ENCODE measurements at places on chromosomes 7 and 10.

- DNase-seq = no peak
Measured at GRCh38 chr10:126929391-126929790, 24.2 kb downstream of the DOCK1 start.

DNA sequence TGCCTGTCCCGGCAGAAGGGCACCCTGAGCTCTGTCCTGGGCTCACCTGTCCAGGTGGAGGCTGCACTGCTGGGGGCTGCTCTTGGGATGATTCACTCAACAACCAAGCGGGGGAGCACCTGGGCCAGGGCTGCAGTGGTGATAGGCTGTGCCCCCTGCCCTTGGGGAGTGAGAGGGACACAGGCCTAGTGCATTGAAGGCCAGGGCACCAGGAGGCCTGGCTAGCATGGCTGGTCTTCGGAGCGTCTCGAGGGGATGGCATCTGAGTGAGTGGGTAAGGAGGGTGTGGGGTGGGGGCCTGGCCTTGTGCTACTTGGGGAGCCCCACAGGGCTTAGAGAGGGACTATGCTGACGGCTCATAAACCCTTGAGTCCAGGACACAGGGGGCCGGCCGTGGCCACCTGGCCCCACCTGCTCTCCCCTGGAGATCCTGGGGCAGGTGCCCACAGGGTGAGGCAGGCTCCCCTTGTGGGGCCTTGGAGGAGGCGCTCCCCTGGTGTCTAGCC lies 3.1 kb downstream of the PWWP2B start:
- no peak for DNase-seq

DNA sequence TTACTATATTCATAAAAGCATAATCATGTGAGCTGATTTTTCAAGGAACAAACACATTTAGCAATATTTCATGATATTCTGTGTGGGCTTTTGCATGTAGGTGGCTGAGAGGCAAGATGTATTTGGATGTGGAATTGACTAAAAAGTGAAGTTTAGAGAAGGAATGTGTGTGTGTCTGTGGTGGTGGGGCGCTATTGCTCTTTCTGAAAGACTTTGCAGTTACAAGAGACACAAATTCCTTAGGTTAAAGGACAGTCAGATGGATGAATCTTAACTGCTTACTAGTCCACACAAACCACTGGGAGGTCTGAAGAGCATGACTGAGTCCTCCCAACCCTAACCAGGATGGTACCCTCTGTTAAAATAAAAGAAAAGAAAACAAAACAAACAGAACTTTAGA lies 200.1 kb downstream of the SDHAF3 start:
- DNase-seq = no peak

DNA sequence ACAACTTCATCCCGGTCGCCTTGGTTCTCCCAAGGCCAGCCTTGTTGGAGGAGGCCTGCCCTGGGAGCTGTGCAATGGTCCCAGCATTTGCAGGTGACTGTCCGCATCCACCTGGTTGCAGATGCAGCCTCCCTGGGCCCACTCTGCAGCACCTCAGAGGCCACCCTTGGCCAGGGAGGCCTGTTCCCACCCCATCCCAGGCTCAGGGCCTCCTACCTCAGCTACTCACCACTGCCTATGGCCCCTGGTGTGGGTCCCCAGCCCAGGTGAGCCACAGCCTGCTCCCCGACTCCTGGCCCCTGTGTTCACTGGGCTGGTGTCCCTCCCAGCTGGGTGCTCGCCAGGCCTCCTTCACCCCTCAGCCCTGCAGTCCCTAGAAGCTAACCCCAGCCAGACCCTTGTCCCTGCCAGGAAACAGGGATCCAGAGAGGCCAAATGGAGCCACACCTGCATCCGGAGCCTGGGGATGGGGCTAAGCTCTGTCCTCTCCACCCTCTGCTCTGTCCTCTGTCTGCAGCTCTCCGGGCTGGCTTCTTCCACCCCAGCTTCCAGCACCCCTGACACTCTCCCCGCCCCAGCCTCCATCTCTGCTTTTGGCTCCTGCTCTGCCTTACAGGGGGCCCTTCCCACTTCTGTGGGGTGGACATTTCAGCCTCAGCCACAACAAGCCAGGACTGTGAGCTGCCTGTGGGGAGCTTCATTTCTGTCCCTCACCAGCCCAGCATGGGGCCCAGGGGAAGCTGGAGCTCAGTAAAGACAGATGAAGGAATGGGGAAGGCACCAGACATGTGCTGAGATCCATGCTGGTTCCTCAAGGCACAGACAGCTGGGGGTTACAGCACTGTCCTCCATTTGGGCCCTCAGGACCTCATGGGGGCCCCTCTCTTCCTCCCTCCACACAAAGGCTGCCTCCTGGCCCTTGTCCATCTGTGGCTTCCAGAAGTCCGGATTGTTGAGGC lies 35.6 kb upstream of the ANTXRL start:
- DNase-seq = no peak

- DNase-seq = no peak
Measured at GRCh38 chr10:49552277-49552676, 13.4 kb upstream of the ERCC6 start.

DNA sequence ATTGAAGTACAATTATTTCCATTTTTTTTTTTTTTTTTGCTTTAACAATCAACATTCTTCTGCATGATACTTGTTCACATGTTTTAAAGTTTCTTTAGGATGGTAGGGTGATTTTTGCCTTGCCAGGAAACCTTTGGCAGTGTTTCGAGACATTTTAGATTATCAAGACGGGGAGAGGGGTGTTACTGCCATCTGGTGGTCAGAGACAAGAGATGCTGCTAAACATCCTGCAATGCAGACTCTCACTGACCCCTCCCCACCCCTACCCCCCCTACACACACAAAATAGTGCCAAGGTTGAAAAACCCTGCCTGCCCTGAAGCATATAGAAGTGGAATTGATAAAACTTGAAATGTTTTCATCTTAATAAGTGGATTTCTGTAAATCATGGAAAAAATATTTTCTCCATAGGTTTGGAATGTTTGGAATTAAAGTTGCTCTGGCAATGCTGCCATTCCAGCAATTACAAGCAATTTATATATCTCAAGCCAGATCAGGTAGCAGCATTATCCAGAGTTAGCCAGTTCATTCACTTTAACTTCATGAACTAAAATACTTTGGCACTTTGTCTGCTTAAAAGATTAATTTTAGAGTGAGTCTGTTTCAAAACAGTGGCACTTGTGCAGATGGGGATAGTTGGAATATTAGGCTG lies 62.1 kb downstream of the SDHAF3 start:
- DNase-seq = no peak

- DNase-seq = no peak
Measured at GRCh38 chr10:1548146-1548545, 189.2 kb downstream of the ADARB2 start.

DNA sequence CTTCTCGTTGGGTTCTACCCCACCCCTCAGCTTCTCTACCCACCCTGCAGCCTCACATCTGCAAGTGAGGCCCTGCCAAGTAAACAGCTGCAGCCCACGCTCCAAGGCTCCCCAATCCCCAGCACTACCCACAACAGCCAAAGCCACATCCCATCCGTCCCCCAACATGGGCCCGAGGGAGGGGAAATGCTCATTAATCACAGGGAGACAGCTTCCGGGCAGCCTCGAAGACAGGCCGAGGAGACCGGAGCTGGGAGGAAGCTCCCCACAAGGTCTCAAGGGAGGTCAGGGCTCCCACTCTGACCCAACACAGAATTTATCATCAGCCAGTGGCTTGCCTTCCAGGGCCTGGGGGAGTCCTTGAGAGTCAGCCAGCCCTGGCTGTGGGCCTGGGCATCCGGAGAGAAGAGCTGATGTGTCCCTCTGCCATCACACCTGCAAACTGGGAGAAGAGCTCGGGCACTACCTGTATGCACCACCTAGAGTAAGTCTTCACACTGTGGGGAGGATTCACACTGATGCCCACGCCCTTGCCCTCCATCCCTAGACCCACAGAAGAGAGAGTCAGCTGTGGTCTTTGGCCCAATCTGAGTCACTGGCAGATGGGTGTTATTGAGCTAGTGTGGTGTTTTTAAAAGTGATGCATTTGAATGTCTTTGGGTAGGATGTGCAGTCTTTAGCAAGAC lies 115.5 kb upstream of the ZMIZ1 start:
- DNase-seq = no peak

DNA sequence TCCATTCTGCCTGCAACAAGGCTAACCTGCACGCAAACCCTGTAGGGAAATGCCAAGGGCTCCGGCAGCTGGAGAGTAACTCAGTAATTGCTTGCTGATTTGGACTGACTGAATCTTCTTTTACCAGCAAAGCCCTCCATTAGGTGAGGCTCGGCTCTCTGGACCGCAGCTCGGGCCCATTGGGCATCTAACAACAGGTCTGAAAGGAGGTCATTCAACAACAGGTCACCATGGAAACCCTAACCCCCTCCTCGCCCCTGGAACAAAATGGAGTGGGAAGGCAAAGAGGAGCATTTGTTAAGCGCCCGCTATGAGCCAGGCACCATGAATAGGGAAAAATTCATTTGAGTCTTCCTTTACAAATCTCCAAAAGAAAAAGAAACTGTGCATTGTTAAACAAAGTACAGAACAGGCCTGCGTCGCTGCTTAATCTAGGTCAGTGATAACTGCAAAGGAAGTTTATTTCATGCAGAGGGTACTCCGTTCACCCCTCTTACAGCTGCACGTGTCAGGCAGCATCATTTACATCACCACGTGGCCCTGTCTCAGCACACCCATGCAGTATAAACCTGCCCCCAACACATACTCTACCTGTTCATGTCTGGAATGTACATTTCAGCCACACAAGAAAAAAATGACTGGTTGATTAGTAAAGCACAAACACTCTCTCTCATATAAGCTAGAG lies 248.8 kb upstream of the NEBL start:
- DNase-seq = no peak

DNA sequence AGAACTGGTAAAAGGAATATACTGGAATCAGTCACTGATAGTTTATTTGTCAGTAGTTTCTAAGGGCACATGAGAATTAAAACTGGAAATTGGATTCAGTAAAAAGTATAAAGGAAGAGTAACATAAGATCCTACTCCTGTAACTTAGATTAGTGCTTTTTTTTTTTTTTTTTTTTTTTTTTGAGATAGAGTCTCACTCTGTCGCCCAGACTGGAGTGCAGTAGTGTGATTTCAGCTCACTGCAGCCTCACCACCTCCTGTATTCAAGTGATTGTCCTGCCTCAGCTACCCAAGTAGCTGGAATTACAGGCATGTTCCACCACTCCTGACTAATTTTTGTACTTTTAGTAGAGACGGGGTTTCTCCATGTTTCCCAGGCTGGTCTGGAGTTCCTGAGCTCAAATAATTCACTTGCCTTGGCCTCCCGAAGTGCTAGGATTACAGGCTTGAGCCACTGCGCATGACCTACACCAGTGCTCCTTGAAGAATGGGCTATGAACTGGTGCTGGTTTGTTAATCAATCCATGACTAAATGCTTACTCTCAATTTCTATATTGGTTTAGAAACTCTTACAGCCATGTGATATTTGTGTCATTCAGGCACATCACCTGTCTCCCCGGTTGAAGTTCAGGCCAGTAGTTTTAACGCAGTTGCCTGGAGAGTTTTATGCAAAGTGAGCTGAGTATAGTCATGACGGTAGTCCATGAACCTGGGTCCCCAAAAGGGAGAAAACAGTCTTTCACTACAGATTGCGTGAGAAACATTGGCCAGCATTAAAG lies 65.0 kb downstream of the ZEB1 start:
- no peak for DNase-seq

GRCh38 chr7:75072981-75073283 lies 670 bp downstream of the RCC1L start:
- no peak for DNase-seq

DNA sequence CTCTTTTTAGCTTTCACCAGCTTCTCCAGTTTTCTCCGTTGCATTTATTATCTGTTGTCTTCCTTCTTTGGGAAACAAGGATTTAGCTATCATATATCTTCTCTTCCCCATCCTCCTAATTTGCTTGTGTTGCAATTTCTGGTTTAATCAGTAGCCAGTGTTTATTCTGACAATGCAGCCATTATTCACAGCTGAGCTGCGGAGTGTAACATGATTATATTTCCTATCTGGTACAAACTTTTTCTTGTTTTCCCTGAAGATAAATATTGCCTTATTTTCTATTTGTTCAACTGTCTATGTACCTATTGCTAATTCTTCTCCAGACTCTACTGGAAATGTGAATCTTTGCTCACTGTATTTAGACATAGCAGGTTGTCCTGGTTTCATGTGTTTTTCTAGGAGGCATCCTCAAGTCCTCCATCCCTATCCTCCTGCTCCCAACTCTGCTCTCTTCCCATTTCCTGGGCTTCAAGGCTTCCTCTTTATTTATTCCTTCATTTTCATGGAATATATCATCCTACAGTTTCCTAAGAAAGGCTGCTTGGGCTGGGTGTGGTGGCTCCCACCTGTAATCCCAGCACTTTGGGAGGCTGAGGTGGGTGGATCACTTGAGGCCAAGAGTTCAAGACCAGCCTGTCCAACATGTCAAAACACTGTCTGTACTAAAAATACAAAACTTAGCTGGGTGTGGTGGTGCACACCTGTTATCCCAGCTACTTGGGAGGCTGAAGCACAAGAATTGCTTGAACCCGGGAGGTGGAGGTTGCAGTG lies 72.4 kb upstream of the KDM7A start:
- no peak for DNase-seq

GRCh38 chr7:120091807-120092206 lies 181.2 kb upstream of the KCND2 start:
- DNase-seq = no peak

DNA sequence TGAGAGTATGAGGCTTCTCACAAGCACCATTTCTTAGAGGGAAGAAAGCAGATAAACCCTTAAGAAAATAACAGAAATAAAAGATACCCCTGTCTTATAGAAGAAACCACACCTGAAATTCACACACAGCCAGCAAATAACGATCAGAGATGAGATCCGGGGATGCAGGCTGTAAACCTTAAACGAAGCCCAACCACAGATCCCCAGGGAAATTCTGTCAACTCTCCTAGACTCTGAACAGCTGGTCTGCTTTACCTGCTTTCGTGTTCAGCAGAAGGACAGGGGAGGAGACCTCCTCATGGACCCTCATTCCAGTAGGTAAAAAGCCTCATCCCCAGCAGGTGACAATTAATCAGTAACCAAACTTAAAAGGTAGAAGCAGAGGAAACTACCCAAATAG lies 45.0 kb downstream of the VOPP1 start:
- no peak for DNase-seq

DNA sequence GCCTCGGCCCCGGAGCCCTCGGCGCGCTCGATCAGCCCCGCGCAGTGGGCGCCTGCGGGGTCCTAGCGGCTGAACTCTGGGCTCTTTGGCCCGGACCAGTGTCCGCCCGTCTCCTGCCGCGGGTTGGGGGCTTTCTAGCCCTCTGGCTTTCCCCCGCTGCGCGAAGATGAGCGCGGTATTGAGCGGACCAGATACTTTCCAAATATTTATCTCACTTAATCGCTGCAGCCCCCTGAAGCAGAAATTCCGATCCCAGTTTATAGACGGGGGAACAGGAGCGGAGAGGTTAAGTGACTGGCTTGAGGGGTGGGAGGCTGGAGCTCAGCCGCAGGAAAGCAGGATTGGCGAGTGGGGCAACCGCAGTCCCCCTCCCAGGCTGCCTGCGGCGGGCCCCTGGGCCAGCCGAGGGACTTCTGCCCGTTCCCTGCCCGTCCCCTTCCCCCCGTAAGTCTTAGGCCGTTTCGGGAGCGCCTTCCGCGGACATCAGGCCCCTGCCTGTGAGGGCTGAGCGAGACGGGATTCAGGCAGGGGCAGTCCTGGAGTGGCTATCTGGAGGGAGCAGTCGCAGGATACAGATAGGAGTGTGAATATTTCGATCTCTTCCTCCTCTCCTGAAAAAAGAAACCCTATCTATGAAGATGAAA lies 565 bp downstream of the STRIP2 start:
- DNase-seq = no peak

GRCh38 chr10:127928021-127928806 lies 21.3 kb downstream of the PTPRE start:
- no peak for DNase-seq
